ENCODE measurements at places on chromosomes 4 and X.

- no peak for DNase-seq
Observed at GRCh38 chr4:5238173-5238572, 186.9 kb downstream of the STK32B start.

DNA sequence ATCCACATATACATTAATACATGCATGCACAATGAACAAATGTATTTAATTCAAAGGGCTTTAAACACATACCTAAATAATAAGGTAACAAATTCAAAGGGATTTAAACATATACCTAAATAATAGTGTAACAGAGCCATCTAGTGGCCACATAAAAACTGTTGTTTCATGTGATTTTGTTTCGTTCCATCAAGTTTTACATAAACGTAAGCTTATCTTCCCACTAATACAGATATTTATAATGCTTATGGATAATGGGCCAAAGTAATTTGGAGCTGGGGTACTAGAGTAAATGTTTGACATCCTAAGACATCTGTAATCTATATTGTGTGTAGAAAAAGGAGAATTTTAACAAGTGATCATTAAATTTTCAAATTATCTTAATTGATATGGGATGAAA is 82.3 kb downstream of the PRSS12 start:
- DNase-seq, result peak; percentile 50

GRCh38 chr4:8159537-8160232 is 1.1 kb upstream of the ABLIM2 start:
- no peak for DNase-seq

DNA sequence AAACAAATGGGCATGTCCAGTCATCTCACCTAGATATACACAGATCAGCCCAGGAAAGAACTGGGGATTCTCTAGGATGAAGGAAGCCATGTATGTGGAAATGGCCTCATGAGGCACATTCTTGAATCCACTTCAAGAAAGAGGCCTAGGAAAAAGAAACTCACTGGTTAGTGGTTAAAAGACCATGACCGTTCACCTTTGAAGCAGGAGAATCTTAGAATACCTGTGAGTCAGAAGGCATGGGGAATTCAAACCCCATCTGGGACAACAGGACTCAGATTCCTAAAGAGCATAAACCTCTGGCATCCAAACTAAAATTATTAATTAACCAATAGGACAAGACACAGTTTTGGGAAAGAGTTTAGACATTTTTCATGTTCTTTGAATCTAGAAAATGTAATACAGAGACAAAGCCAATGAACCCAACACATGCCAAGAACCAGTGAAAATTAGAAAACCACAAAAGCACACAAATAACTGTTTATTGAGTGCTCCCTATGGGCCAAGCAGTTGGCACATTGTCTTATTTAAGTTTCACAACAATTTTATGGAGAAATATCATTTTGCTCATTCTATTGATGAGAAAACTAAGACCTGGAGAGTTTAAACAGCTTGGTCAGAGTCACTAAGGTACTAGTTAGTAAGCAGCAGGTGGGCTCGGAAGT is 97.5 kb downstream of the NPNT start:
- no peak for DNase-seq

- DNase-seq, result no peak
Observed at GRCh38 chrX:134375691-134376090, 84.3 kb upstream of the HPRT1 start.

- no peak for DNase-seq
Observed at GRCh38 chr4:2385516-2385915, 32.9 kb downstream of the ZFYVE28 start.

DNA sequence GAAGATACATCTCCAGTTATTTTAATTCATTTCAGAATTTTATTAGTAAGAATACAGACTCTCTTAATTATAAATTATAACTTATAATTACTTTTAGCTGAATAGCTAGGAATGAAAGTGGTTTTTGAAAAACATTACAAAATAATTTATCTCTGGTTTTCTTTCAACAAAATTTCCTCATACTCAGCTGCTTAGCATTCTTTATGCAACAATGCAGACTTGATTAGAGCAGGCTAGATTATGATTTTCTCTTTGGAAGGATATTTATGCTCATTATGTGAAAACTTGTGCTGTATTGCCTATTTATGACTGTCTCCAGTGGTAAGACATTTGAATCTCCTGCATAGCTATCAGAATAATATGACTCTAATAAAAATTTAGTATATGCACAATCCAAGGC is 2023.7 kb downstream of the C4orf33 start:
- no peak for DNase-seq

All from RPMI8226 (cell line).